ENCODE measurements at places on chromosomes 12 and 14.

GRCh38 chr14:27078191-27078590, 480.4 kb upstream of the NOVA1 start:
- no peak for DNase-seq

- DNase-seq, result no peak
These were observed 1.5 kb downstream of the HIF1A start for GRCh38 chr14:61696753-61697318.

- no peak for DNase-seq
These were observed 51.9 kb downstream of the SH2B3 start for GRCh38 chr12:111457577-111457976.

GRCh38 chr14:56310643-56311042, 192.4 kb downstream of the PELI2 start:
- peak; percentile 37 for DNase-seq

DNA sequence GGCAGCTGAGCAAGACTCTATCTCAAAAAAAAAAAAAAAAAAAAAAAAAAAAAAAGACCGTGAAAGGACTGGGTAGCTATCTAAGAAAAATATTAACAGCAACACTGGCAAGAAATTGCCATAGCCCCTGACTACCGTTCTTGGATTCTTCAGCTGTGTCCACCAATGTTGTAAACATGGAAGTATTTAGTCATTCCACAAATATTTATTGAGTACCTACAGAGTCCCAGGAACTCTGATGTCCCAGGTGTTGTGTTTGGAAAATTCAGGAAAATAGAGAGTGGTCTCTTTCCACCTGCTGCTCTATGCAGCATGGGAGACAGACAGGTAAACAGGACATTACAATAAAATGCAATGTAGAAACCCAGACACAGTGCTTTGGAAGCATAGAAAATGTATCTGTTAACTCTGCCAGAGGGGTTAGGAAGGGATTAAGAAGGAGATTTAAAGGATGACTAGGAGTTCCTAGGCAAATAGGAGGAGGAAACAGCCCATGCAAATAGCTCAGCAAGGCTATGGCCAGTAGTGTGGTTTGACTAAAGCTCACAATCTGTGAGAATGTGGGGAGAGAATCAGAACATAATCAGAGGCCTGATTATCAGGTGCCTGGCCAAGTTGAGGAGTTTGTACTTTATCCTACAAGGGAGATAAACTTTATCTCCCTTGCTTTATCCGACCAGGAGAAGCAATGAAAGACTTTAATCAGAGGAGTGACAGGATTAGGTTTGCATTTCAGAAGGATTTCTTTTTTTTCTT, 2.1 kb upstream of the DLST start:
- DNase-seq, result no peak

DNA sequence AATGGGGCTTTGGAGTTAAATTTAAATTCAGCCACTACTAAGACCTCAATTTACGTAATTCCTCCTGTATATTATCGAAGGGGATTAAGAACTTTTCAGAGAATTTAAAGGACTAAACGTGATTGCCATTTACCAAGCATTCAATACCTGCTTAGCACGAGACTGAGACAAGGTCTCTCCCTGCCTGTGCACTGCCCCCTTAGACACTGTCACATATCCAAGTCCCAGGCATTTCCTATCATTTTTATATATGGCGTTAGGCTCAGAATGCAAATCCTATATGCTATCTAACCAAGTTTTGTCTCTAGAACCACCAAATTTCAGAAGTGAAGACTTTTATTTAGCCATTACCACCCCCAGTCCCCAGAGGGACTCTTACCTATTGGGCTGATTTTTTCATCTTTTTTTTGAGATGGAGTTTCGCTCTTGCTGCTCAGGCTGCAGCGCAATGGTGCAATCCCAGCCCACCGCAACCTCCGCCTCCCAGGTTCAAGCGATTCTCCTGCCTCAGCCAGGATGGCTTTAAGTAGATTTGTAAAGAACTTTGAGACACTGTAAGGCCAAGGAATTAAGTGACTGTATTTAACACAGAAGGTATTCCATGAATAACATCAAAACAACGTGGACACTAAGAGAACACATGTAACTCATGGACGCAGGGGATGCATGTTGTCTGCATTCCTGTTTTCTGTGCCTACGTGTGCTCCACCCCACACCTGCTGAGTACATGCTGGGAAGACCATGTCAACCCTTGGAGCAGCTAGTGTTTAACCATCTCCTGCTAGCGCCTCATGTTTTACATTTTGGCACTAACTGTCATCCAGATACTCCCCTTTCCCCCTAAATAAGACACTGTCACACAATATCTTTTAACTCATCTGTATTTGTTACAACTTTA, 6.4 kb downstream of the HSP90AA1 start:
- DNase-seq, result no peak

- DNase-seq, result no peak
These were observed 49.5 kb upstream of the HELB start for GRCh38 chr12:66252771-66253170.

DNA sequence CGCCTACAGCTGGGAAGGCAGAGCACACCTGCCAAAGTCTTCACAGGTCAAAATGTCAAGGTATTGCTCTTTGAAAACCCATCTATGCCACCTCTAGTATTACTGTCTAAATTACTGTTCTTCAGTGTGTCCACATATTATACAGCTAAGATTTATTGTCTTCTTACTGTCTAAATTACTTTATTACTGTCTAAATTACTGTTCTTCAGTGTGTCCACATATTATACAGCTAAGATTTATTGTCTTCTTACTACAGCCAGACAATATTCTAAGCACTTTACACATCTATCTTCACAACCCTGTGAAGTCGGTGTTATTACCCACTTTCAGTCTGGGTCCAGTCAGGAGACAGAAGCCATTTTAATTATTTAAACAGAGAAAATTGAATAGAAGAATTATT, 173.9 kb downstream of the MYRFL start:
- no peak for DNase-seq

GRCh38 chr12:65994318-65994717, 136.2 kb downstream of the LLPH start:
- no peak for DNase-seq

- DNase-seq, result peak; percentile 50
These were observed 652 bp downstream of the BAZ1A start for GRCh38 chr14:34874386-34875030.

DNA sequence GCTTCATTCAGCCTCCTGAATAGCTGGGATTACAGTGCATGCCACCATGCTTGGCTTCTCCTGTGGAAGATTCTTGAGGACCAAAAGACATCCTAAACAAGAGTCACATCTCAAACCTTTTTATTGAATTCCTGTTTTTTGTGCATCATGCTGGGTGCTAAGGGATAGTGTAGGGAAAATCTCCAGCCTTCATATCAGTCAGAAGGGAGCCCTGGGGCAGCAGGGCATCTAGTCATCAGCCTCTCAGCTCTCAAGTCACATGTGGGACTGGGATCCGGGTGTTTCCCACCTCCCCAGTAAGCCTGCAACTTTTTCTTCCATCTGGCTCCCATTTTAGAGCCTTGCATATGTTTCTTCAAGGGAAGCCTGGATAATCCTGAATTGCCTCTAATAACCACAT, 25.1 kb upstream of the OASL start:
- DNase-seq, result no peak

DNA sequence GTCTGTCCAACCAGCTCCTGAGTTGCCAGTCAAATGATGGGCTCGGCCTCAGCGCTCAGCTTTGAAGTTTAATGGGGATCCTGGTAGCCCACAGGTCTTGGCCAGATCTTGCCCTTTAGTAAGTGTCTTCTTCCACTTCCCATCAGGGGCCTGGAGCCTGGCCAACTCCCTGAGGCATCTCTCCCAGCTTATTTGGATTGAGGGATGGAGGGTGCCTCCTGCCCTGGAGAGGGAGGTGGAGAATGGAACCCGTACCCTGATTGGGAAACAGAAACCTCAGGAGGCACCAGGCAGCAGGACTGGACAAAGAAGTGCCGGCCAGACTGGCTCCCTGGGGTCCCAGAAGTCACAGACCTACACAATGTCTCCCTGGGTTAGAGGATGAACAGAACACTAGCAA, 40.5 kb upstream of the LTBP2 start:
- DNase-seq, result no peak

DNA sequence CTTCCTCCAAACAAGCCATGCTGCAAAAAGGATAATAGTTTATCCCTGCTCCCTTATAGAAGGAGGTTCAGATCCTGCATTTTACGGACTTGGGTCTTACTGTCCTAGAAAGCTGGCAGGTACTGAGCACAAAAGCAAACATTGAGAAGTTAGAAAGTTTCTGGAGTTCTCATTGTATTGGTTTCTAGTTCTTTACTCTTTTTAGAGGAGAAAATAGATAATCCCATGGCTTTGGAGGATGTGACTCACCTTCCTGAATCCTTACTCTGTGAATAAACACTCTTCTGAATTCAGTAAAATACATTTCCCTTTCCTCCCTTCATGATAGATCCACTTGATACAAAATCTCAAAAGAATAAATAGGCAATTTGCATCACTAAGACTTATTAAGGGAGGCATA, 188.9 kb downstream of the NPAS3 start:
- DNase-seq, result no peak

DNA sequence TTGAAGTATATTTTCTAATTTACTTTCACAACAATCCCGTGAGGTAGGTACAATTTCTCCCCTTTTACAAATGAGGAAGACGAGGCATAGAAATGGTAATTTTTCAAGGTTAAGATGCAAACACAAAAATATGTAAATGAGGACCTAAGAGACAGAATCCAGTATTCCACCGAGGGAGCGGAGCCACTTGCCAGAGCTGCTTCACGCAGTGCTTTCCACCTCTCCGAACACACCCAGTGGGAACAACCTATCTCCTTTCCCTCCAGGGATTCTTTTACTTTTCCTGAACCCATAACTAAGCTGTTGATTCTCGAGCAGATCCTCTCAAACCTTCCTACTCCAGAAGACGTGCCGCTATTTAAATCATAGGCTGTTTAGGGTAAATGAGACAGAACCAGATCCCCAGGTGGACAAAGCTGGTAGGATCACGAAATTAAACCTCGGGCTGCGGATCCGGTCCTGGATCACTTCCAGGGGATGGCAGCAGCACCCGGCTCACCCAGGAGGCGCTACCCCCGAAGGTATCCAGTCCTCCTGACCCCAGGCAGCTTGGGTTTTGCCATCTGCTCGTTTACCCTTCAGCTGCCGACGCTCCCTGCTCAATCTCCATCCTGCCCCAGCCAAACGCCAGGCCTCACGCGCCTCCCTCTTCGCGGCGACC, 1.5 kb downstream of the DDHD1 start:
- peak; percentile 25 for DNase-seq

DNA sequence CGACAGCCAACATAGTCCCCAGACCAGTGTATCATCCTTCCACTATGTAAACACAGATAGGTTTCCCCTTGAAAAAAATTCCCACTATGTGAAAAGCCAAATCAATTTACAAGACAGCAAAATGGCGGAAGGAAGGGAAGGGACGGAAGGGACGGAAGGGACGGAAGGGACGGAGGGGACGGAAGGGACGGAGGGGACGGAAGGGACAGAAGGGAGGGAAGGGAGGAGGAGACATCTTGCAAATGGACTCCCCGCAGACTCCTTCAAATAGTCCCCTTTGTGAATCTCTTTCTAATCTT, 75.3 kb downstream of the NINJ2 start:
- DNase-seq, result no peak

DNA sequence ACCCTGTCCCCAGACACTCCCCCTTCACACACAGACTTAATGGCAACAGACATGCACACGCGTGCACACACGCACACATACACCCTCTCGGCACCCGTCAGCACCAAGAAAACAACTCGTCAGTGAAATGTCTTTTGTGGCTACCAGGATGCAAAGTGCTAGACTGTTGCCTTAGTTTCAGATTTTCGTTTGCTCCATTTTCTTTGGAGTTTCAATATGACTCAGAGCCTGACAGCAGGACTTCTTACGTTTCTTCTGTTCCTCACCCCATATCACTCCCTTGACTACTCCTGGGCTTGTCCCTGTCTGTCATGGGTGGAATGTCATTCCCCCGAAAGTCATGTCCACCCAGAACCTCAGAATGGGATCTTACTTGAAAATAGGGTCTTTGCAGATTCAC, 182.9 kb downstream of the GLT1D1 start:
- no peak for DNase-seq

DNA sequence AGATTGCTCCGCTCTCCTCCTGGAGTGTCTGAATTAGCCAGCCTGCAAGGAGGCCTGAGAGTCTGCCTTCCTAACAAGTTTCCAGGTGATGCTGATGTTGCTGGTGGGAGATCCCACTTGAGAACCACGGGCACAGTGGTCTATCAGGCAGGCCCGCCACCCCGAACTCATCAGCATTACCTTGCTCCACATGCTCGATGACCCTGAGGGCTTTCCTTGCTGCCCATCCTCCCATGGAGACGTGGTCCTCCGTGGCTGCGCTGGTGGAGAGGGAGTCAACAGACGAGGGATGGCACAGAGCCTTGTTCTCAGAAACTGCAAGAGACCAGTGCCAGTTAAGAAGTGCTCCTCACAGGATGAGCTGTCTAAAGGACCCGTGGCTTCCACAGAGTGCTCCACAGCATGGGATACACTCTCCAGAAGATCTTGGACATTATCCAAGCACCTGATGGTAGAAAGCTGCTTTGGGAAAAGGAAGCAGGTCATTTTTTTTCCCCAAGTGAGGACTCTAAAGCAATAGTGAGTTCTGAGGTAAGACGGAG, 18.3 kb downstream of the HAL start:
- no peak for DNase-seq

GRCh38 chr14:64685371-64686281, 18.6 kb upstream of the PLEKHG3 start:
- no peak for DNase-seq

DNA sequence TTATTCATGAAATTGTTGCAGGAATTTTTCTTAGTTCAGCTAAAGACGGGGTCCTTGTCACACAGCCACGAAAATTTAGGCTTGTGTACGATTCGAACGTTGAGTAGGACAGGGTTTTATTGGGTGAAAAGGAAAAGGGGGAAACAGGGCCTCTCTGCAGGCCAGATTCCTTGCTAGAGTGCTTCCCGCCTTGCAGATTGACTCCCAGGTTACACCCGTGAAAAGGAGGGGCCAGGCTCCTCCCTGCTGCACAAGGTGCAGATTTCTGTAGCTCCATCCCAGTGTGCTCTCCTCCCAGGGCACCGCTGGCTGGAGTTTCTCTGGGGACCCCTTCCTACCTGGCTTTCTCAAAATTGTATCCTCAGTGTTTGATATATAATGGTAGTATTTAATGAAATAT, 221.5 kb downstream of the ERC1 start:
- DNase-seq, result no peak

DNA sequence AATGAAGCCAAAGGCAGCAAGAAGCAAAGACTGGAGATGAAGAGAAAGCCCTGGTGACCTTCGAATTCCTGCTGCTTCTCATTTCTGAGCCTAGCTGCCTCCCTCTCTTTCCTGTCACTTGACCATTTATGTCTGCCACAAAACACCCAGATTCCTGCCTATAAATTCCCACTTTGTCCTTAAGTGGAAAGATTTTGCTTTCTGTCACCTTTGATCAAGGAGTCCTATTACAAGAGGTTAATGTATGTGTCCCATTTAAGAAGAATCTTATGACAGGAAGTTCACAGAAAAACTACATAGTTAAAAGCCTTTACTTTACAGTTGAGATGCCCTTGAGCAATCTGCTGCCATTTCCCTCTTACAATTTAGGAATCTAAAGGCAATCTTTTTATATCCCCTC, 155.7 kb downstream of the GALC start:
- DNase-seq, result no peak

GRCh38 chr12:76944892-76945291, 66.1 kb upstream of the CSRP2 start:
- DNase-seq, result no peak

All from putamen (tissue), 1 donor.